ENCODE measurements at places on chromosomes 4 and X. TPM values are rescaled to one million over a fixed set of nuclear protein-coding genes. Genes with fewer than 3 reads are reported as not detected.

The CENPI gene
- 35.1 TPM for total RNA-seq

The CDK16 gene
- 88.1 TPM for total RNA-seq

The RWDD4 gene
- 39.8 TPM for total RNA-seq

The IL13RA2 gene
- total RNA-seq, result 1.5 TPM

DNA sequence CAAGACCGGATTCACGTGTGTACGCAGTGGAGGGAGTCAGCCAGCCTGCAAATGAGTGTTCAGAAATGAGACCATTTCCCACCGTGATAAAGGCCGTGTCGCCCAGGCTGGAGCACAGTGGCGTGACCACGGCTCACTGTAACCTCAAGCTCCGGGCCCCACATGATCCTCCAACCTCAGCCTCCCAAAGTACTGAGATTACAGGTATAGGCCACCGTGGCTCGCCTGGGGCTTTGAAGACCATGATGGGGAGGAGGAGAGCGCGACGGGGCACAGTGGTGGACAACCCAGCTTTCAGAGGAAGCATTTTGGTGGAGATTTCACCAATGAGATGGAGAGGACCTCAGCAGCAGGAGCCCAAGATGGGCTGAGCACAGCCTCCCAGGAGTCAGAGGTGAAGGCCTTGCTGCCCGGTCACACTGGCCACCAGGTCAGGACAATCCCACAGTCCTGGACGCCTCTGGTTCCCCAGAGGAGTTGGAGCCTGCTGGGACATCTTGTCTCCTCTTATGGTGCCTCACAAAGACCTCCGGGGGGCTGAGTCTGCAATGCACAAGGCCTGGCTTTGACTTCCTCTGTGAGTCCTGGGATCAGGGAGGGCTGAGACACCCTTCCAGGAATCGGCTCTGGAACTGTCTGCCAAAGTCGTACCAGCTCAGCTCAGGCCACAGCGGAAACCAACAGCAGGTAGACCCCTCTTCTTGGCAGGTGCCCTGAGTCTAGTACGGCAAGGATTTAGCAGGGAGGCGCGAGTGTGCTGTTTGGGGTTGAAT, 22.4 kb upstream of the MXD4 start:
- no peak for DNase-seq

DNA sequence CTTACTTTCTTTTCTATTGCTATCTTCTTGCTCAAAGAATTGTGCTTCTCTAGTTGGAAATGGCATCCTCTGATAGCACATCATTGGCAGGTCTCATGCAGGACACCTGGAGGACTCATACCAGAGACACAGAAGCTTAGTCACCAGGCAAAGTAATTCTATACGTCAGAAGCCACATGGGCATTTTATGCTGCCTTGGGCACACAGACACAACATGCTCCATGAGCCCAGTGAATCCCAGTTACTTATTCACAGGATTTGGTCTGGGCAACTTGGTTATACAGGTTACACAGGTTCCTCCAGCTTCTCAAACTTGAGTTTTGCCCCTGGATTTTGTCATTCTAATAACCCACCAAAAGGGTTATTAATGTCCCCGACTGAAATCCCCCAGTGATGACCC, 7.1 kb downstream of the RASSF6 start:
- DNase-seq, result no peak

DNA sequence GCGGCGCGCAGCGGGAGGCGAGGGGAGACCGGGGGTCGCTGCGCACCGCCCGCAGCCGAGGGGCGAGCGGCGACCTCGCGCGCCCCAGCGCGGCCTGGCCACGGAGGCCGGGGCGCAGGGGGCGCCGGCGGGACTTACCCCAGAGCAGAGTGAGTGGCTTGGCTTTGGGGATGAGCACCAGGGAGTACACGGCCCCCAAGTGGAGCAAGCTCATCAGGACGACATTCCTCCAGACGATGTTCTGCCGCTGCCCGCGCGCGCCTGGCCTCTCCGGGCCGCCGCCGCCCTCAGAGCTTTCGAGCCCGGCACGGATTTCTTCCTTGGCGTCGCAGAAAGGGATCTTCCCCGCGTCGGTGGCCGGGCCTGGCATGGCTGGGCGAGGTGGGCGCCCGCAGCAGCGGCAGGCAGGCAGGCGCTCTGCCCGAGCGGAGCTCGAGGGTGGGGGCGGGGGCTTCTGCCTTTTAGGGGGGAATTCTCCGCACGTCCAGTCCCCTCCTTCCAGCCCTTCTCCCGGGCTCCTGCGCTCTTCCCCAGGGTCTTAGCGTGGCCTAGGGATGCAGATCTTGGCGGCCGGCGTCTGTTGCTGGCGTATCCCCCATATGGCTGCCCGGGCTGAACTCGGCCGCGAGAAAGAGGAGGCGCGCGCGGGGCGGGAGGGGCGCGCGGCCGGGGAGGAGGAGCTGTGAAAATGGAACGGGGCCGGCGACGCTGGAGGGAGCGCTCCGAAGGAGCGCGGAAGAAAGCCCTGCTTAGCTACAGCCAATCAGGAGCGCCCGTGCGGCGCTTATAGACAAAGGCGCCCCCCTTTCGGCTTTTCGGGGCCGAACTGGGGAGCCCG, at the start of gene SCD5:
Gene SCD5, minus strand, starts transcription at position 629 of the 838 bp plus-strand sequence. Its CDS starts 259 bp downstream, at position 370.
- DNase-seq, result peak; percentile 90

- DNase-seq, result no peak
Observed at GRCh38 chr4:152591876-152592275, 56.0 kb upstream of the FBXW7 start.

- peak; percentile 18 for DNase-seq
Observed at GRCh38 chrX:49878128-49878833, 1.0 kb upstream of the USP27X start.

- DNase-seq, result no peak
Observed at GRCh38 chr4:54929459-54929858, 195.9 kb downstream of the KDR start.

- no peak for DNase-seq
Observed at GRCh38 chr4:65393078-65393477, 277.2 kb downstream of the EPHA5 start.

DNA sequence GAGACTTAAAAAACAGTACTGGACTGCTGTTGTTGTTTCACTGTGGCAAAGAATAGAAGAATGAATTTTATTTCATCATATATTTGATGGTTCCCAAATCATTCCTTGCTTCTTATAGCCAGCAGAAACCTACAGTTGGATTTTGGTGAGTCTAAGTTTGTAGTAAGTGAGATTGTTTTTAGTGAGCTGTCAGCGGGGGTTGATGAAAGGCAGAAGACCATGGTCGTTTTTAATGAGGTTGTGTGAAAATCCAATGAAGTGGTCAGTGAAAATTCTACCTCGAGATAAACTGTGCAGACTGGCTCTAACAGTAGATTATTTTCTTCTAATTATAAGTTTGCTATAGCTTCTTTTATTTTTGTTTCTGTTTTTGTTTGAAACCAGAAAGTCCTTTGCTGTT, 36.2 kb downstream of the ANAPC4 start:
- DNase-seq, result no peak

All from G401 (cell line).